Tibial nerve (tissue), 4 donors: ENCODE measurements at places on chromosomes 3 and 15. TPM values are rescaled to one million over a fixed set of nuclear protein-coding genes. Genes with fewer than 3 reads are reported as not detected.

VPS39 gene
- total RNA-seq: 239 TPM

IL17RD gene
- total RNA-seq: 9.8 TPM

ZBED2 gene
- total RNA-seq: not detected

PRSS50 gene
- total RNA-seq: not detected

GOLGA6A gene
- 0.87 TPM for total RNA-seq

SCAANT1 gene
- not detected for total RNA-seq

CLDN11 gene
- total RNA-seq: 32.0 TPM

SLC38A3 gene
- total RNA-seq: 2.1 TPM

ZNF660 gene
- total RNA-seq: 4.8 TPM

CRYBG3 gene
- 48.1 TPM for total RNA-seq

SSUH2 gene
- not detected for total RNA-seq

GOLGA6L4 gene
- 3.1 TPM for total RNA-seq

DNA sequence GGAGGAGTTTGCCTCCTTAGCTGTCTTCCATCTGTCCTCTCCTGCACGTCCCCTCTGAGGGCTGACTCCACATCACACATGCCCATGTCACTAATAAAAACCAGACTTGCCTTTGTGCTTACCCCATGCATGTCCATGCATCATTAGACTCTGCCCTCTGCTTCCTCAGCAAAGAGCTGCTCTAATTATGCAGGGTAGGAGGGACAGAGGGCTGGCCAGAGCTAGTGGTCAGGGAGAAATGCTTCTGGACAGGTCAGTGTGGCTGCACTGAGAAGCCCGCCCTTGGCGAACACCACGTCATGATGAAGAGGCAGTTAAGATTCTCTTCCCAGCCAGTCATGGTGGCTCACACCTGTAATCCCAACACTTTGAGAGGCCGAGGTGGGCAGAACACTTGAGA, 8.9 kb downstream of the CA12 start:
- no peak overlapping the region for H3K4me3 ChIP-seq
- H3K27me3 ChIP-seq: no peaks in the 10 kb centered on the region
- H3K36me3 ChIP-seq: no peaks in the 10 kb centered on the region
- no peak overlapping the region for H3K27ac ChIP-seq
- peaks cover 27% of the 10 kb centered on the region for H3K4me1 ChIP-seq

DNA sequence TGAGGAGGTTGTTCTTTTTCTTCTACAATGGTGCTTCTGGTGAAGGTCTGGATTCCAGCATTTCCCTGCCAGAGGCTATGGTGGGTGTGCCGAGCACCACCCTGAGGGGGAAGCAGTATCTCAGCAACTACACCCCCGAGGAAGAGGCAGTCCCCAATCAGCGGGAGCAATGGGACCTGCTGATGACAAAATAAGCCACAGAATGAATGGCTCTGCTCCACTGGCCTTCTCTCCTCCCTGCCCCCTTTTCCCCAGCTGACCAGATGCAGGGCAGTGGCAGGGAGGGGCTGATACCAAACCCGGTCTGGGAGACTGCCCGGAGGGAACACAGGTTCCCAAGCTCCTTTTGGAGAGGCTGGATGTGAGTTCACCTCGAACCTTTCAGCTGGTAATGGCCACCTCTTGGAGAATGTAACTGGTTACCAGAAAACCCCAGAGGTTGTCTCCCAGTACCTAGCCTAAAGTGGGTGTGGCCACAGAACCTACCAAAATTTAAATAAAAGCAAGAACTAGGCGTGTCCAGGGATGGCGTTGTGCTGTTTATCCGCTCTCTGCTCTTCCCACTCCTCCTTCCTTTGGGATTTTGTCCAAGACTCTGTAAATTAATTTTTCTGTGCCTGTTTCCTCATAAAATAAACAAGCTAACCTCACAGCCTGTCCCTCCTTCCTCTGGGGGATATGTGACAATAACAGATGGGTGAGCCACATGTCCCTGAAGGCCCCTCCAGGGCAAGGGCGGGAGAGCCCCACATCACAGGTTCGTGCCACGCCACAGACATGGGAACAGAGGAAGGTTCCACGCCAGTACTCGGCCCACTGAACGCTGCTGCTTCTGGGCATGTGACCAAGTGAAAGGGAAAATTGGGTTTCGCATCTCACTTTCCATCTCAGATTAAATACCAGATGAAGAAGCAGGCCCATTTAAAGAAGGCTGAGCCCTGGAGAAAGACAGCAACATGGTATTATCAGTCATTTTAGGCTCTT, 35.1 kb upstream of the SPTBN5 start:
- peaks cover 35% of the 10 kb centered on the region for H3K4me1 ChIP-seq
- no peak overlapping the region for H3K4me3 ChIP-seq
- no peak for DNase-seq

GRCh38 chr15:99187936-99188335, 61.4 kb downstream of the TTC23 start:
- no peak overlapping the region for H3K4me3 ChIP-seq
- no peak for DNase-seq
- peaks cover 28% of the 10 kb centered on the region for H3K4me1 ChIP-seq
- H3K36me3 ChIP-seq: no peaks in the 10 kb centered on the region
- no peak overlapping the region for H3K27ac ChIP-seq

GRCh38 chr3:124276133-124276532, 284.2 kb upstream of the ROPN1 start:
- no peaks in the 10 kb centered on the region for H3K27me3 ChIP-seq
- no peaks in the 10 kb centered on the region for H3K36me3 ChIP-seq
- no peak overlapping the region for H3K4me3 ChIP-seq

GRCh38 chr15:79366691-79367090, 55.8 kb downstream of the TMED3 start:
- no peak for DNase-seq
- H3K4me3 ChIP-seq: no peak overlapping the region
- H3K36me3 ChIP-seq: no peaks in the 10 kb centered on the region
- H3K27me3 ChIP-seq: no peaks in the 10 kb centered on the region
- no peak overlapping the region for H3K27ac ChIP-seq

DNA sequence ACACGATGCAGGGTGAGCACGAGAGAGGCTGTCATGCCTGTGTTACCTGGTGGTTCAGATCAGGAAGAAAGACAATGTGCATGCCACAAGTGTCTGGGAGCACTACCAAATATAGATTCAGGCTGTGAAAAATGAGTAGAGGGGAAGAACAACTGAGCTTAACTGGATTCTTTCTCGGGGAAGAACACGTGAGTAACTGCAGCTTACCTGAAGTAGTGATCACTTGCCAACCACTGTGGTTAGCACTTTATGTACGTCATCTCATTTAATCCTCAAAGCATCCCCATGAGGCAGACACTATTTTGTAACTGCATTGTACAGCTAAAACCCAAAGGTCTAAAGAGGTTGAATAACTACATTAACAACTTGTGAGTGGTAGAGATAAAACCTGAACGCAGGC, 746.2 kb downstream of the TUSC7 start:
- H3K4me3 ChIP-seq: no peak overlapping the region
- no peaks in the 10 kb centered on the region for H3K27me3 ChIP-seq
- no peak for DNase-seq
- no peaks in the 10 kb centered on the region for H3K4me1 ChIP-seq

GRCh38 chr3:31529421-31529820, 3.3 kb upstream of the STT3B start:
- no peak overlapping the region for H3K4me3 ChIP-seq
- H3K36me3 ChIP-seq: no peaks in the 10 kb centered on the region
- no peaks in the 10 kb centered on the region for H3K4me1 ChIP-seq
- DNase-seq: no peak
- no peaks in the 10 kb centered on the region for H3K27me3 ChIP-seq
- no peak overlapping the region for H3K27ac ChIP-seq

- H3K36me3 ChIP-seq: no peaks in the 10 kb centered on the region
- no peak overlapping the region for H3K27ac ChIP-seq
- H3K27me3 ChIP-seq: no peaks in the 10 kb centered on the region
- no peak for DNase-seq
- H3K4me3 ChIP-seq: no peak overlapping the region
These were observed 24.9 kb downstream of the DUOX2 start for GRCh38 chr15:45088801-45089711.

DNA sequence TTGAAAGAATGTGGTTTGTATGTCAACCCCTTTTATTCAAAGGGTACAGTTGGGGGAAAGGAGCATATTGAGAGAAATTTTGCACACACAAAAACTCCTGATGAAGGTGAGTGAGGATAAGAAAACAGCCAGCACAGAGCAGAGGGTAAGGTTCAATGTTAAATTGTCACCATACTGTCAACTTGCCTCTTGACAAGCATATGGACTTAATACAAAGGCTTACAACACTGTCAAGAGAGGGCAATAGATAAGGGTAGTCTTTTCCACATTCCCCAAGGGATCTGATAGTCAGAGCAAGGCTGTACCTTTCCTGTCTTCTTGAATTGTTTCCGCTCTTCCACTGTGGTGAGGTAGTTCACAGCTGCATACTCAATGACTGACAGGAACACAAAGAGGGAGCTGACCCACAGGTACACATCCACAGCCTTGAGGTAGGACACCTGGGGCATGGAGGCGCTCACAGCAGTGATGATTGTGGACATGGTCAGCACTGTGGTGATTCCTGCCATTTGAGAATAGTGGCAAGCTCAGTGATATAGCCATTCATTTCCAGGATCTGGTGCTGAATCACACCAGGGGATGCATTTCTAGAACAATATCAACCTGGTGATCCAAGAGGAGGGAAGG, 20.4 kb upstream of the RIOX2 start:
- H3K36me3 ChIP-seq: no peaks in the 10 kb centered on the region
- H3K27me3 ChIP-seq: no peaks in the 10 kb centered on the region
- no peak overlapping the region for H3K27ac ChIP-seq
- H3K4me3 ChIP-seq: no peak overlapping the region
- H3K4me1 ChIP-seq: no peaks in the 10 kb centered on the region

- no peak for DNase-seq
- no peak overlapping the region for H3K27ac ChIP-seq
- no peak overlapping the region for H3K4me3 ChIP-seq
These were observed 3.5 kb downstream of the EDC3 start for GRCh38 chr15:74692327-74692726.

- no peak overlapping the region for H3K27ac ChIP-seq
- no peaks in the 10 kb centered on the region for H3K36me3 ChIP-seq
- no peak for DNase-seq
- H3K4me1 ChIP-seq: no peaks in the 10 kb centered on the region
- no peaks in the 10 kb centered on the region for H3K27me3 ChIP-seq
These were observed 201.3 kb upstream of the PRICKLE2 start for GRCh38 chr3:64426551-64426950.

GRCh38 chr3:20404741-20405100, 218.7 kb upstream of the SGO1 start:
- no peaks in the 10 kb centered on the region for H3K27me3 ChIP-seq
- peaks cover 3% of the 10 kb centered on the region for H3K4me1 ChIP-seq
- H3K36me3 ChIP-seq: no peaks in the 10 kb centered on the region
- no peak overlapping the region for H3K27ac ChIP-seq
- no peak overlapping the region for H3K4me3 ChIP-seq

GRCh38 chr3:126542340-126543241, 16.1 kb downstream of the C3orf22 start:
- H3K36me3 ChIP-seq: no peaks in the 10 kb centered on the region
- H3K4me1 ChIP-seq: peaks cover 8% of the 10 kb centered on the region
- H3K27me3 ChIP-seq: no peaks in the 10 kb centered on the region
- H3K4me3 ChIP-seq: no peak overlapping the region

- no peak overlapping the region for H3K4me3 ChIP-seq
- H3K4me1 ChIP-seq: no peaks in the 10 kb centered on the region
- H3K27ac ChIP-seq: peak overlapping the region; percentile 98
- H3K27me3 ChIP-seq: no peaks in the 10 kb centered on the region
These were observed 2.1 kb downstream of the HDAC11 start for GRCh38 chr3:13482106-13482690.

DNA sequence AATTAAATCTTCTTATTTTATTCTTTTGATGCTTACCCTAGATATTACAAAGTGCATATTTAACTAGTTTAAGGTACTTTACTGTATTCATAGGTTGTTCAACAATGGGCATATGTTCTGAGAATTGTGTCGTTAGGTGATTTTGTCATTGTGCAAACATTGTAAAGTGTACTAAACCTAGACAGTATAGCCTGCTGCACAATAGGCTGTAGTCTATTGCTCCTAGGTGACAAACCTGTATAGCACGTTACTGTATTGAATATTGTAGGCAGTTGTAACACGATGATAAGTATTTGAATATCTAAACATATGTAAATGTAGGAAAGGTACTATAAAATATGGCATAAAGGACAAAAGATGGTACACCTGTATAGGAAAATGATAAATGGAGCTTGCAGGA, 100.7 kb downstream of the CACNA2D3 start:
- no peak overlapping the region for H3K4me3 ChIP-seq
- H3K27me3 ChIP-seq: no peaks in the 10 kb centered on the region
- H3K36me3 ChIP-seq: no peaks in the 10 kb centered on the region
- DNase-seq: no peak
- H3K27ac ChIP-seq: no peak overlapping the region
- H3K4me1 ChIP-seq: no peaks in the 10 kb centered on the region

- no peaks in the 10 kb centered on the region for H3K36me3 ChIP-seq
- no peaks in the 10 kb centered on the region for H3K27me3 ChIP-seq
- no peak overlapping the region for H3K4me3 ChIP-seq
These were observed 21.8 kb upstream of the SLC25A38 start for GRCh38 chr3:39361252-39361927.

DNA sequence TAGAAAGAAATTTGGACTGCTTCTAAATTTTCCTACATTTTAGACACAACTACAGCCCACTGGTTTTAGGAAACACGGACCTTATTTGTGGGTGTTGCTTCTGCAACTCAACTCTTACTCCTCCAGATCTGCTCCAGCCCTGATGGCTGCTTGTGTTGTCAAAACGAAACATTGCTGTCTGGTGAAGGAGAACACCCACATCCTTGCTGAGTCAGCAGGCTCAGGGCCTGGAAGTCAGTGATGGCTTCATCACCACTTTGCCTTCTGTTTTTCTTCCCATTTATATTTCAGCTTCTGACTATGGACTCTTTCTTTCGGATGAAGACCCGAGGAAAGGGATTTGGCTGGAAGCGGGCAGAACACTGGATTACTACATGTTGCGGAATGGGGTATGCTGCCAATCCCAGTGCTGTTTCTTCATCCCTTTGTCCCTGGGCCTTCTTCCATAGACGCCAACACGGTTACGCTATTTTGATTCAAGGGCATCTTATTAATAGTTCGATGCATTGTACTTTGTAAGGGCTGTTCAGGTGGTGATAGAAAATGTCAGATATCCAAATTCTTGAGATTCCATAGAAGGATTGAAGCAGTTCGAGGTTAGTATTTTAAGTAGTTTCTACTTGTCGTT, 392.6 kb upstream of the TPM1 start:
- no peaks in the 10 kb centered on the region for H3K27me3 ChIP-seq
- H3K27ac ChIP-seq: no peak overlapping the region
- peaks cover 3% of the 10 kb centered on the region for H3K36me3 ChIP-seq
- no peak overlapping the region for H3K4me3 ChIP-seq
- H3K4me1 ChIP-seq: peaks cover 16% of the 10 kb centered on the region
